ENCODE measurements at places on chromosomes 1 and 21.

- DNase-seq: no peak
Measured at GRCh38 chr1:159296706-159297375, 5.3 kb upstream of the FCER1A start.

DNA sequence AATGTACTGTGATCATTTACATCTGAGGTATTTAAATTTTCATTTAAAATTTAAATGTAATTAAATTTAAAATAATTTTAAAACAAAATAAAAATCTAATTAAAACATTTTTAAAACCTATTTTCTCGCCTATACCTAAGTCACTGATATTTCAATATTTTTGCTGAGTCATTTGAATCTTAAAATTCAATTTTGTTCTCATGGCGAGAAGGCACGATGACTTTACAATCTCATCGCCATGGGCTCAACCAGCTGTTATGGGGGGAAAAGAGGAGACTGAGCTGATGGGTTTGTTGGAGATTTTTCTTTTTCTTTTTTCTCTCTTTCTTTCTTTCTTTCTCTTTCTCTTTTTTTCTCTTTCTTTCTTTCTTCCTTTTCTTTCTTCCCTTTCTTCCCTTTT, 89.3 kb downstream of the PRDM16 start:
- no peak for DNase-seq

- DNase-seq: no peak
Measured at GRCh38 chr1:2847086-2847985, 45.8 kb upstream of the TTC34 start.

GRCh38 chr1:23198373-23198772, 18.9 kb downstream of the HTR1D start:
- no peak for DNase-seq

DNA sequence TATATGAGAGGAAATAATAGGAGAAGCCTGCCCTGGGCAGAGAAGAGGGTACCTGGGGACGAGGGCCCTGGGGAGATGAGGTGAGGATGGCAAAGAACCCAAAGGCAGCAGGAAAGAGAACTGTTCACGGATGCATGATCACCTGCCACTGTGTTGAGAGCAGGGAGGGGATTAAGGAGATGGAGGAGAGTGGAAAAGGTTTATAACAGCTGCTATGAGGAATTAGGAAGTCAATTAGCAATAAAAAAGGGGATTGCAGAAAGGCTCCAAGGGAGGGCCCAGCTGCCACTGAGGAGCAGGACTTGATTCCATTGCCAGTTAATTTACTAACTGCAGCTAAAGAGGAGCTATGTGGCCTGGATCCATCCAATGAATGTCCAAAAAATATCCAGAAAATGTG, 61.1 kb downstream of the GFI1 start:
- no peak for DNase-seq

DNA sequence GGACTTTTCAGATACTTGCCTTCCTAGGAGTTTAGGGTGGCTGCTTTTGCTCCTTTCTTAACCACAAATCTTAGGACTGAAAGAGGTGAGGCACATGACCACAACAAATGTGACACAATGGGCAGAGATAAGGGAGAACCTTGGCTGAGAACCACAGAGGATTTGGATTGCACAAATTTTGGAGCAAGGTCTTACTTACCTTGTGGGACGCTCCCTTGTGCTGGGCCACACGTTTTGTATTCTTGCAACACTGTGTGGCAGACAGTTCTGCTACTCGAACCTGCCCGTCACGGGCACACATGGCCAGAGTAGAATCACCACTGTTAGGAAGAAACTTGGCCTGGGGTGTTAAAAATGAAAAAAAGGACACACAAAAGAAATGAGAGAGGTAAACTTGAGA, 23.9 kb downstream of the DCAF8 start:
- DNase-seq: no peak

DNA sequence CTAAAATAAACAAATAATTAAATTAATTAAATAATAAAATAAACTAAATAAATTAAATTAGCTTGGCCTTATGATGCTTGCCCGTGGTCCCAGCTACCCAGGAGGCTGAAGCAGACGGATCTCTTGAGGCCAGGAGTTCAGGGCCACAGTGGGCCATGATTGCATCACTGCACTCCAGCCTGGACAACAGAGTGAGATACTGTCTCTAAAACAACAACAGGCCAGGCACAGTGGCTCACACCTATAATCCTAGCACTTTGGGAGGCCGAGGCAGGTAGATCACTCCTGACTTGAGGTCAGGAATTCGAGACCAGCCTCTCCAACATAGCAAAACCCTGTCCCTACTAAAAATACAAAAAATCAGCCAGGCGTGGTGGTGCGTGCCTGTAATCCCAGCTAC, 12.2 kb upstream of the PINK1 start:
- no peak for DNase-seq

GRCh38 chr1:197341626-197342025, 73.6 kb downstream of the CRB1 start:
- DNase-seq: no peak

DNA sequence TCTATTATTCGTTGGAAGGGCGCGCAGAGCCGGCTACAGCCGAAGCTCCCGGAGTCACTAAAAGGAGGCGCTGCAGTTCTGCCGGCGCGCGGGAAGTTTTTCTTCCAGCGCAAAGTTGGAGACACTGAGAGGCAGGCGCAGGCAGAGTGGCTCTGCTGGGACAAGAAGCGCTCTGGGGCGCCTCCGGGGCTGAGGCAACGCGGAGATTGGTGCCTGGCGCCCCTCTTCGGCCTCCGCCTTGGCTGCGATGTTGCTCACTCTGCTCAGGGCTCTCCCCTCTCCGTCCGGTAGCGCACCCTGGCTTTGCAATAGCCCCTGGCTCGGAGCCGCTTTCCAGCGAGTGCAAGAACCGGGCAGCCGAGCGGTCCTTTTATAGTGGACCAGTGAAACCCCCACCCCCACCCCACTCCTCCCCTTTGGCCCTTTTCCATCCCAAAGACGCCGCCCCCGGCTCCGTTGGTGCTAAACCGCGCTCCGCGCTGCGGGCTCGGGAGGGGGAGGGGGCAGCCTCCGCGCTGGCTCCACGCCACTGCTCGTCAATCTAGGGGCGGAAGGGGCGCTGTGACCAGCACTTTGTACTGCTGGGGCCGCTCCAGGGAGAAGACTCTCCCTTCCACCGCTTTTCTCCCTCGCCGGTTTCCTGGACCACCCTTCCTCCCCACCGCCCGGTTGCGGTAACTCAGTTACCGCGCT, at the start of gene ADAMTS1:
Gene ADAMTS1 (minus strand): TSS at position 344 of the 693 bp plus-strand sequence. CDS start 455 bp downstream, outside the sequence.
- peak; percentile 71 for DNase-seq

DNA sequence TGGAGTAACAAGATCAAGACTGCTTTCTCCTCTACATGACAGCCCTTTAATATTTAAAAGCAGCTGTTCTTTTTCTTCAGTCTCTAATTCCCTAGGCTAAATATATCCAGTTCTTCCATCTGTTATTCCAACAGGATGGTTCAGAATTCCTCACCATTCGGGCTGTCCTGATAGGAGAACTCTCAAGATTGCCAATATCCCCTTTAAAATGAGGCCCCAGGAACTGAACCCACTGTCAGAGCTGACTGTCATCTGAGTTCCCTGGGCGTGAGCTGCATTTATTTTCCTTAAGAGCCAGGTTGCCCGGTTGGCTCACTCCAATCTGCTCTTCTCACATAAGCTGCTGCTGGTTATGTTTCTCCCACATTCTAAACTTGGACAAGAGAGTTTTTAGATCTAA, 177.6 kb downstream of the MIS18A start:
- DNase-seq: no peak

GRCh38 chr1:227944090-227944930, 3.4 kb downstream of the WNT9A start:
- DNase-seq: peak; percentile 49

DNA sequence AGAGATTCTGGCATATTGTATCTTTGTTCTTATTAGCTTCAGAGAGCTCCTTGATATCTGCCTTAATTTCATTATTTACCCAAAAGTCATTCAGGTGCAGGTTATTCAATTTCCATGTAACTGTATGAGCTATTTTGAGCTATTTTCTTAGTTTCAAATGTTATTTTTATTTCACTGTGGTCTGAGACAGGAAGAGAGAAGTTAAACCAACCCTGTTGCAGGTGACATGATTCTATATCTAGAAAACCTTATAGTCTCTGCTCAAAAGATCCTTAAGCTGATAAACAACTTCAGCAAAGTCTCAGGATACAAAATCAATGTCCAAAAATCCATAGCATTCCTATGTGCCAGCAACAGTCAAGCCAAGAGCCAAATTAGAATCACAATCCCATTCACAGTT, 1644.0 kb upstream of the B3GALT2 start:
- no peak for DNase-seq

Measured in breast epithelium (tissue), 4 donors.